ENCODE measurements at places on chromosomes 16 and 17. TPM values are rescaled to one million over a fixed set of nuclear protein-coding genes. Genes with fewer than 3 reads are reported as not detected.
A peak's percentile ranks its signal among the peaks of the same experiment; 100 is the strongest.

- DNase-seq: peak; percentile 81
These were observed 18.4 kb downstream of the PDILT start for GRCh38 chr16:20385844-20386832.

DNA sequence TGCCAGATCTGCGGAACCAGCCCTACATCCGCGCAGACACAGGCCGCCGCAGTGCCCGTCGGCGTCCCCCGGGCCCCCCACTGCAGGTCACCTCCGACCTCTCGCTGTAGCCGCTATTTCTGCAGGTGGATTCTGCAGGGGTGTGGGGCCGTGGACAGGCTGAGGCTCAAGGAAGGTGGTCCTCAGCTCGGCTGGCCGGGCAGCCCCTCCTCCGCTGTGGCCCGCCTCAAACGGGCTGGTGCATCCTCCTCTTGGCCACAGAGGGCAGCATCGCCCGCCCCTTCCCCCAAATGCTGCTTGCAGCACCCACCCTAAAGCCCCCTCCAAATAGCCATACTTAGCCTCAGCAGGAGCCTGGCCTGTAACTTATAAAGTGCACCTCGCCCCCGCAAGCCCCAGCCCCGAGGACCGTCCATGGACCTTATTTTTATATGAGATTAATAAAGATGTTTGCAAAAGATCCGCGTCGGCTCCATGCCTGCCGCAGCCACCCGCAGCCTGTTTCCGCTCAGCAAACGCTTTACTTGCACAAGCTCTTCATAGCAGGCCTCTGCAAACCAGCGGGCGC is 14.9 kb downstream of the SPATA32 start:
- DNase-seq: peak; percentile 88

- no peak for DNase-seq
These were observed 67.7 kb upstream of the TNRC6C start for GRCh38 chr17:77890771-77891170.

GAS7 gene
- 4.8 TPM for total RNA-seq

- no peak for DNase-seq
These were observed 199.5 kb downstream of the PRKCB start for GRCh38 chr16:24035127-24035842.

DNA sequence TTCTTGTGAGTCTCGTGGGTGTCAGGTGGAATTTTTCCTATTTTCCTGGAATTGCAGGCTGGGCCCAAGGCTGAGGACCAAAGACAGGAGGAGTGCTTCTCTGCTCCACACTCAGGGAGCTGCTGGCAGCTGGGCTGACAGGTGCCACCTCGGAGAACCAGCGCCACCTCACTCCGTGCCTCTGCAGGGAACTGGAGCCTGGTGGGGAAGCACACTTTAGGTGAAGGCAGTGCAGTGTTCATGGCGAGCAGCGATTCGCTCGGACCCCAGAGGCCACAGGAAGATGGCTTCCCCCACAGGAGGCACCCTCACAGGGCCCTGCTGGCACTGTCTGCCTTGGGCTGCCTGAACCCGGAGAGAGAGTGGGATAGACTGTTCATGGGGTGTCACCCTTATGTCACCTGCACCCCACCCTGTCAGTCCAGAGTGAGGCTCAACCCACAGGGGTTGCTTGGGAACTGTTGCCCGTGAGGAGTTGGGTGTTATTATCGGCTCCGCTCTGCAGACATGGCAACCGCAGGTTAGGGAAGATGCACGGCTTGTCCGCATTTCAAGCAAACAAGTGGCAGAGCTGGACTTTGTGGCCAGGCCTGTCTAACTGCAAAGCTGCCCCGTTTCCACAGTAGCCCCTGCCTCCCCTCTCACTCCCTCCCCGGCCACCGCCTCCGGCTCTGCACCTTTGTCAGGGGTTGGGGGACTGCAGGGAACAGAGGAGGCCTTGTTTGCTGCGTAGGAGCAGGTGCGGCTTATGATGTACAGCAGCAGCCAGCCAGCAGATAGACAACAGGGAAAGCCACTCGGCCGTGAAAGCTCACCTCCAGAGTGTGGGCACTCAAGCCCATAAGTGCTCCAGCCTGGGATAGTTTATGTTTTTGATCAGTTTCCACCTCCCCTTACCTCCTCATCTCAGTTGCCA is 15.5 kb downstream of the TBC1D24 start:
- no peak for DNase-seq

DNA sequence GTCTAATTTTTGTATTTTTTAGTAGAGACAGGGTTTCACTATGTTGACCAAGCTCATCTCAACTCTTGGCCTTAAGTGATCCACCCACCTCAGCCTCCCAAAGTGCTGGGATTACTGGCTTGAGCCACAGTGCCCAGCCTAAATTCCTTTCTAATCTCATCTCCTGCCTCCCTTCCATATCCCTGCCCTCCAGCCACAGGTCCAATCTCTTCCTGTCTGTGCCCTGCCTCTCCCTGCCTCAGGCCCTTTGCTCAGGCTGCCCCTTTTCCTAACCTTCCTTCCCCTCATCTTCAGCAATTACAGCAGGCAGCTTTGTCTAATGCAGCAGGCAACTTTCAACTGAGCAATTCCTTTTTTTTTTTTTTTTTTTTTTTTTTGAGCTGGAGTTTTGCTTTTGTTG is 46.8 kb downstream of the CFAP20 start:
- DNase-seq: no peak

DNA sequence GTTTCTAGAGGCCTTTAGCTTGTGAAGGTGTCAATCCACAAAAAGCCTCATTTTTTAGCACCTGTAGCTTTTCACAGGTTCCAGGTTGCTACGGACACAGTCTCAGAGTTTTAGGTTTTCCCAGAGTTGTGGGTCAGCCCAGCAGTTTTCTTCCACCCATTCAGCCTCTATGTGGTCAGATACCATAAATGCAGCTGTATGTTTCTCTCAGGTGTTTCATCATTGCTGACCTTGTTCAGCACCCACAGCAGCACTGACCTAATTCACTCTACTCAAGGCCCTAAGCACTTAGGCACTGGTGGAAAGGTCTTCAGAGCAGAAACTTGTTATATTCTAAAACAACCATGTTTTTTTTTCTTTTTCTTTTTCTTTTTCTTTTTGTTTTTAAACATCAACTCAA is 15.0 kb upstream of the SPACA3 start:
- no peak for DNase-seq

GP1BA gene
- not detected for total RNA-seq

DNA sequence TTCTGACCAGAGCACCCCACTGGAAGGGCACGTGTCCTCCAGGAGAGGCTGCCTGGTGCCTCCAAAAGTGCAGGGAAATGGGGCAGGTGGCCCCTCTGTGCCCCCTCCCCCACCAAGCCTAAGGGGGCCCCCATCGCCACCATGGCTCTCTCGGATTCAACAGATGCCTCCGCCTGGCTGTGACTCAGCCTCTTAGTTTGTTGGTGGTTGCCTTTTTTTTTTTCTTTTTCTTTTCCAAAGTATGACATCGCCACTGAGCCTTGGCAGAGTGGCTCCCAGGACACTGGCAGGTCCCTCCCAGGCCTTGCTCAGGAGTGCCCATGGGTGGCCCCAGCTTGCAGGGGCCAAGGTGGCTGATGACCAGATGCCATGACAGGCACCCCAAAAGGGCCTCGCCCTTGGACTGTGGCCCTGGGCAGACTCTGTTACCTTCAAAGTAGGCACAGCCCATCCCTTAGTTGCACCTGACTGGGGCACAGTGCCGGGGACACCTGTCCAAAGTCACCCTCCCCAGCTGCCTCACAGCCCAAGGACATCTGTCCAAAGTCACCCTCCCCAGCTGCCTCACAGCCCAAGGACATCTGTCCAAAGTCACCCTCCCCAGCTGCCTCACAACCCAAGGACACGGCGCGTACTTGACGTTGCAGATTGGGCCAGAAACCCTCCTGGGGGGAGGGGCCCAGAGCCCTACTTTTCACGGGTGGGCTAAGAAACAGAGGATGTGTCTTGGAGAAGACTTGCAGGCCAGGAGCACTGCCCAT is 29.6 kb downstream of the NPTX1 start:
- no peak for DNase-seq

GRCh38 chr16:67694611-67695010 is 24.5 kb downstream of the GFOD2 start:
- DNase-seq: no peak

GRCh38 chr17:79837888-79838521 is 1.2 kb downstream of the CBX4 start:
- no peak for DNase-seq

DNA sequence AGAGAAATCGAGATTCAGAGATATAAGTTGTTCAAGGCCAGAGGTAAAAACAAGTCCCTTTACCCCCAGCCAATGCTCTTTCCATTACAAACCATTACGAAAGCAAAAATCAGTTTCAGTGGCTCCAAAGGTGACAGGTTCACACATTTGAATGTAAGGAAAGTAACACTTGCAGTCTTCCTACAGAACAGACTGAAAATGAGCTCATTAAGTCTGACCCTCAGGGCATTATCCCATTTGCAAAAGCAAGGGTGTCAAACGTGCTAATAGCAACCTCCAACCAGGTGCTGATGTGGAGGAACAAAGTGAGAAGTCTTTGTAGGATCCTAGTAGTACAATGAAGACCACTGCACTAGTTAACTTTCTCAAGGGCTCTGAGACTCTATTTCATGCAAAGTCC is 65.2 kb downstream of the XPO6 start:
- no peak for DNase-seq

GRCh38 chr16:87562201-87562600 is 40.1 kb upstream of the JPH3 start:
- no peak for DNase-seq

DNA sequence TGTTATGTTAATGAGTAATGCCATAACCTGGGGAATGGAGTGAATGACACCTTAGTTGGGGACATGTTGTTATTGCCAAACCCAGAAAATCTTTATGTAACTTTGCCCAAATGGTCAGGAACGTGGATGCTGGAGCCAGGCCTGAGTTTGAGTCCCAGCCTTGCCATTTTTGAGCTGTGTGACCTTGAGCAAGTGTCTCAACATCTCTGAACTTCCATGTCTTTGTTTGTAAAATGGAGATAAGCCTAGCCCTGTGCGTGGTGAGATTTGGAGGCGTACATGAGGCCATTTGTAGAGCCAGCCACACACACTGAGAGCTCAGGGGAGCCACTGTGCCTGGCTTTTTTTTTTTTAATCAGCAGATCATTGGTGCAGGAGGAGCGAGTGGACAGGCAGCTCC is 247.3 kb downstream of the FOXL1 start:
- DNase-seq: no peak

DNA sequence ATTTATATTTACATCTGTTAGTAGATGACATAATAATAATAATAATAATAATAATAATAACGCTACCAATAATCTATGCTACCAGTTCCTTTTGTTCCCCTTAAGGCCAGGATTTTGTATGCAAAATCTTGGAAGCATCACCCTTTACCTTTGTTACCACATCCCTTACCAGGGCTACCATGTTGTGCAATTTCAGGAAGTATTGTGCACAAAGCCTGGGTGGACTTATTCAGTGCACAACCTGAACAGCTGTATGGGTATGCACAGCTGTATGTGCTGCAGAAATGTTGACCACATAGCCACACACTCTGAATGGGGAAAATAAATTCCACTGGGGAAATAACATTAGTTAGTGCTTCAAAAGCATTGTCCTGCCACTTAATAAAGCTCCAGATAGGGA is 19.9 kb upstream of the CALB2 start:
- DNase-seq: no peak

C16orf89 gene
- 2.0 TPM for total RNA-seq

GRCh38 chr17:39173080-39173479 is 7.1 kb upstream of the ARL5C start:
- peak; percentile 29 for DNase-seq

DNA sequence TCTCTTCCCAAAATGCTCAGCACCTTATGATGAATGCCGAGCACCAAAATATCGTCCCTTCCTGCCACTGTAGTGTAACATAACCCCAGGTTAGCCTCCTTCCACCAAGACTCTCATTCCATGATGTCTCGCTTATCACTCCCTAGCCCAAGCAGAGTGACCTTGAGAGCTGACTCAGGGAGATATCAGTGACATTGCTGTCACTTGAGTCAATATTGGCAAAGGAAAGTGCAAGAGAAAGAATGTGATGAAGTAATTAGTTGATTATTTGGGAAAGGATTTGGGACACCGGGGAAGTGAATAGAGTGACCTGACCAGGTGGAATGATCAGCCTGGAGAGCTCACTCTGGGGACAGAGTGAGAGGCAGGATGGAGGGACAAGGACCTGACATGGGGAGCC is 2.6 kb upstream of the ANKFN1 start:
- no peak for DNase-seq

EVPL gene
- total RNA-seq: 0.53 TPM

SLC46A1 gene
- total RNA-seq: 9.1 TPM

GRCh38 chr16:2026461-2027023 is at the start of gene NHERF2:
Gene NHERF2, plus strand, starts transcription at chr16:2026902. Its CDS starts 104 bp downstream, at chr16:2027006.
- DNase-seq: no peak

DNA sequence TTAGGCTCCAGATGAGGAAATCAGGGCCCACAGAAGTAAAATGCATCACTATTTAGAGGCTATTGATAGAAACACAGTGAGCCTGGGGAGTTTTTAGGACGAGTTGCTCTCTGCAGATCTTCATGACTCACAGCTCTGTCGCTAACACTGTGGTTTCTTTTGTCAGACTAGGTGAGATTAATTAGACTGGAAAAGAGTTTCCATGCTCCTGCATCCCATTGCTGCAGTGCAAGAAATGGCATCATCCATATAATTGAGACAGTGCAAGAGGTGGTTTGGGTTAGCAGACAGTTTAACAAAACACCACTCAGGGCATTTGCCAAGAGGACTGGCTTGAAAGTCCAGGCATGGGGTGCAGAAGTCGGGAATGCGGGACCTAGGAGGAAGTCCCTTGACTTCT is 198.8 kb upstream of the CACNG5 start:
- DNase-seq: no peak

DNA sequence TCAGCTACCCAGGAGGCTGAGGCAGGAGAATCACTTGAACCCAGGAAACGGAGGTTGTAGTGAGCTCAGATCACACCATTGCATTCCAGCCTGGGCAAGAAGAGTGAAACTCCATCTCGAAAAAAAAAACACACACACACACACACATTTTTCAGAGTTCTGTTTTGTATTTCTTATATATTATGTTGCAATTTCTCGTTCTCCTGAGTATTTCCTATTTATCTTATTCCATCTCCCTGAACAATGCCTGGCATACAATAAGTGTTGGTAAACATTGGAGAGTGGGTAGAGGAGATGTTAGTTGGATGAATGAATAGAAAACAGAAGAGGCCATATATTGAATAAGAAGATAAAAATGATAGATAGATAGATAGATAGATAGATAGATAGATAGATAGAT is 167.8 kb upstream of the CDH5 start:
- DNase-seq: no peak

DNA sequence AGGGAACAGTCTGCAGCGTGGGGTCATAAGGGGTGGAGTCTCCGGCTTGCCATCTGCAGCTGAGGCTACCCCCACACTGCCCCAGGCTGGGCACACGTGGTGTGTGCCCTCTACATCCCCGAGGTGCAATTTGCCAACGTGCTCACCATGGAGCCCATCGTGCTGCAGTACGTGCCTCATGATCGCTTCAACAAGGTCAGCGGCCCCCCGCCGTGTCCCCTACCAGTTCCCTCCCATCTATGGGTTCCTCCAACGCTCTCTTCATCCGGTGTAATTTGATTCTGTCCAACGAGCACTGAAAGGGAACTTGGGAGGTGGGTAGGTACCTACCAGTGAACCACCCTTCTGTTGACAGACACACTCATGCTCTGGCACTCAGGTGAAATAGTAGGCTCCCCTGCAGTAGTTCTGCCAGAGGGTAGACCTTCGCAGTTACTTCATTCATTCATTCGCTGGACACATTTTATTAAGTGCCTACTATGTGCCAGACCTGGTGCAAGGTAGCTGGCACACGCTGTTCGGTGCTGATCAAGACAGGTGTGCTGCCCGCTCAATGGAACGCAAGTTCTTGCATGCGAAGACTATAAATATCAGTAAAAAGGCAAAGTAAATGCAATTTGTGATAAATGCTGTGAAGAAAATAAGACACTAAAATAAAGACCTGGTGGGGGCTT is 2.7 kb downstream of the MLLT6 start:
- no peak for DNase-seq

DNAAF8 gene
- 0.33 TPM for total RNA-seq
